ENCODE measurements at places on chromosomes 3 and 15.

DNA sequence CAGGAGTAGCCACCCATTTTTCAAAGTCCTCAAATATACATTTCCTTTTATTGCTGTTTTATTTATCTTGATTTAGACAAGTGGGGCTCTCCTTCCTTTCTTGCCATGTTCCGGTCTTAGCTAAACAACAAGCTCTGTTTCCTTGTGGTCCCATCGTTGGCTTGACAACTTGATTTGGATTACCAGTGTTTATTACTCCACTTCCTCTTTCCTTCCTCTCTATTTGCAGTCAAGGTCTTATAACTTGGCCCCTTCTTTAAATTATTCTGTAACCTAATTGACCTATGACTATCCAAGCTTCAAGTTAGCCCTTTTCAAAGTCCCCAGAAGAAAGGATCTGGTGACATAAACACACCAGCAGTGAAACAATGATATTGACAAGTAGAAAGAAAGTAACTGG is 130.6 kb upstream of the STT3B start:
- no peak for DNase-seq

DNA sequence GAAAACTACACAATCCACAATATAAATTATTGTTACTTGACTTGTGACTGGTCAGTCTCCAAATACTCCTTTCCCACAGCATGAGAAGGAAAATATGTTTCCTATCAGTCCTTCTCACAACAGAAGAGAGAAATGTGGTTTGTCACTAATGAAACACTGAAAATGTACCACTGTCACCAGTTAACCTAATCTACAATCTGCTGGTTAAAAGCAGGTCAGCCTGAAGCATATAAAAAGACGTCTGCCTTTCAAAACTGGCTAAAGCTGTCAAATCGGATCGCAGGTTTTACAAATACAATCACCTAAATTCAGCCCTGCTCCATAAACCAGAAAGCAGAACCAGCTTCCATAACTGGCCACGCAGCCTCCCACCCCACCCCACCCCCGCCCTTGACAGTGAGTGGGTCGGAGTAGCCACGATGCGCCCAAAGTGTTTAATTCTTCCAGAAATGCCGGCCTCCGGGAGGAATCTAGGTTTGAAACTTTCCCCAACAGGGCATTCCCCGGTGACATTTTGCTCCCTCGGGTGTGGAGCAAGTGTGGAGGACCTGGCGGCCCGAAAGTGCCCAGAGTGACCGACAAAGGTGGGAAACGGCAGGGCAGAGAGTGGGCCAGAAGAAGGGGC is 682 bp downstream of the ETFA start:
- peak; percentile 2 for DNase-seq

DNA sequence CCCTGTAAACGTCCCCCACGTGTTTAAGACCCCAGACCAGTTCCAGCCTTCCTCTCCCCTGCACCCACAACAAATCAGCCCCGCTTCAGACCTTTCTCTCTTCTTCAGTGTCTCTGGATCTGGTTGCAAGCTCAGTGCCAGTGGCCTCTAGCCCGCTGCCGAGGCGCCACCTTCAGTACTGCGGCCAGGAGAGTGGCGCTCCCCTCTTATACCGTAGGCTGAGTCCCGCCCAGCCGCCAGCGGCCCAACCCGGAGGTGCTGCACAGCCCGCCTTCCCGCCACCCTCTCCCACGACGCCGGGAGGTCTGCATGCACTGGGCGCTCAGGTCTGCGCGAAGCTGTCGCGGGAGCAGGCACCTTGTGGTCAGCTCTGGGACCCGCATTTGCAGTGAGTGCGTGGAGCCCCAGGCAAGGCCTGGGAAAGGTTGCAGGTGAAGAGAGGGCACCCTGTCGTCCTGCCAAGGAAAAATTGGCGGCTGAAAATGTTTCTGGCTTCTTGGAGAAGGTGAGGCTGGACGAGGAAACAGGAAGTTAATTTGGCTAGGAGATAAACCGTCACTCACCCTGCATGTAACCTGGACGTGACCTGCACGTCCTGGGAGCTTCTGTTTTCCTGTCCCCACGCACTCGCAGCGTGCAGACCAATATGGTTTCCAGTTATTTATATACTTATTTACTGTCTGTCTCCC is at the start of gene C2CD4B:
TSS of gene C2CD4B (minus strand) at position 182 of the 689 bp plus-strand sequence. CDS start 301 bp downstream, outside the sequence.
- no peak for DNase-seq

- no peak for DNase-seq
These were observed 10.7 kb downstream of the ZXDC start for GRCh38 chr3:126464997-126465396.

DNA sequence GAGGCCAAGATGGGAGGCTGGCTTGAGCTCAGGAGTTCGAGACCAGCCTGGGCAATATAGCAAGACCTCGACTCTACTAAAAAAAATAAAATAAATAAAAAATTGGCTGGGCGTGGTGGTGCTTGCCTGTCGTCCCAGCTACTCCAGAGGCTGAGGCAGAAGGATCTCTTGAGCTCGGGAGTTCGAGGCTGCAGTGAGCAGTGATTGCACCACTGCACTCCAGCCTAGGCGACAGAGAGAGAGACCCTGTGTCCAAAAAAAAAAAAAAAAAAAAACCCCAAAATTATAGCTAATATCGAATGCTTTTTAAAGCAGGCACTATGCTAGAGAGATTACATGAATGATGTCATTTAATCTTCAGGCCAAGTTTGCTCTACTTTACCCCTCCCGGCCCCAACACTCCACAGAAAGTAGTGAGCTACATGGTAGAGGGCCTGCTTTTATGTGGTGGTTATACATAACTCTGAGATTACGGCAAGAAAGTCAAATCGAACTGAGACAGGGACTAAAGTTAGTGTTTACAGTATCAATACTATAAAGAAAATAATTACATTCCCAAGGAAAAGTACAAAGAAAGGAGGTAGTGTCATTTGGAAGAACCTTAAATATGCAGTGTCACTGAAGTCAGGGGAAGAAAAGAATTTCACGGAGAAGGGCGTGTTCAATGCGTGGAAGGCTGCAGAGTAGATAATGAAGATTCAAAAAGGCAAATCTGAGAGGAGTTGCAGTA is 1.1 kb downstream of the ADPGK start:
- no peak for DNase-seq

DNA sequence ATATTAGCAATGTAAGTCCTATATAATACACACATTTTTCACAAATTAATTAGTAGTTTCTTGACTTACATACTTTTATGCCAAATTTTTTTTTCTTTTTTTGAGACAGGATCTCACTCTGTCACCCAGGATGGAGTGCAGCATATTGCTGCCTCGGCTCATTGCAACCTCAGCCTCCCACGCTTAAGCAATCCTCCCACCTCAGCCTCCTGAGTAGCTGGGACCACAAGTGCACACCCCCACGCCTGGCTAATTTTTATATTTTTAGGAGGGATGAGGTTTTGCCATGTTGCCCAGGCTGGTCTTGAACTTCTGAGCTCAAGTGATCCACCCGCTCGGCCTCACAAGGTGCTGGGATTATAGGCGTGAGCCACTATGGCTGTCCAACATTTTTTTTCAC is 54.6 kb downstream of the RNF111 start:
- no peak for DNase-seq

- no peak for DNase-seq
These were observed 39.3 kb upstream of the USP3 start for GRCh38 chr15:63465104-63465503.

DNA sequence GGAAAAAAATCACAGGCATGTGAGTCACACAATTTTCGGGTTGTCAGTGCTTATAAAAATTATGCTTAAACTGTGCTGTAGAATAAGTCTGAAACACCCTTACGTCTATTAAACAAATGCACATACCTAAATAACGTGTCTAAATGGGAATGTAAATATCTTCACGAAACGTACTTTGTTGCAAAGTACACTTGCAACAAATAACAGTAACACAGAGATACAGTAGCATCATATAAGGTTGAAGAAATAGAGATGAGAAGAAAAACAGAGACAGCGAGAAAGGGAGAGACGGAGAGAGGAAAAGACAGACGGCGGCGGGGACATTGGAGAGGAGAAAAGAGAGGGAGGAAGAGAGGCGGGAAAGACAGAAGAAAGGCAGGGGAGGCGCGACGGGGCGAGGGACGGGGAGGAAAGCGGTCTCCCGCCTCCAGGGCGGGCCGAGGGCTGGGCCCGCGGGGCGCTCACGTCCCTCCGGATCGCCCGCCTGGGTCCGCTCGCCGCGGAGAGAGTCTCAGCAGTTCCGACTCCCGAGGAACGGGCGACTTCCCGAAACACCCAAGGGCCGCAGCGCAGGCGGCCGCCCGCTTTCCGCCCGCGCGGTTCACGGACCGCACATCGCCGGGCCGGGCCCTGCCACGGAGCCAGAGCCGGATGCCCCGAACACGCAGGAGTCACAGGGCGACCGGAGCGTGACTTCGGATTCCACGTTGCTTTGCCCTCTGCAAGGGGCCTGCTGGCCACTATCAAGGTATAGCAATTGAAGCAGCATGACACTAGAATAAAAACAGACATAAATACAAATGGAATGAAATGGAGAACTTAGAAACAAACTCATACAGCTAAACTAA is 153.4 kb downstream of the LMLN start:
- DNase-seq = no peak

GRCh38 chr3:180048103-180048502 is 11.4 kb upstream of the PEX5L start:
- DNase-seq = no peak

DNA sequence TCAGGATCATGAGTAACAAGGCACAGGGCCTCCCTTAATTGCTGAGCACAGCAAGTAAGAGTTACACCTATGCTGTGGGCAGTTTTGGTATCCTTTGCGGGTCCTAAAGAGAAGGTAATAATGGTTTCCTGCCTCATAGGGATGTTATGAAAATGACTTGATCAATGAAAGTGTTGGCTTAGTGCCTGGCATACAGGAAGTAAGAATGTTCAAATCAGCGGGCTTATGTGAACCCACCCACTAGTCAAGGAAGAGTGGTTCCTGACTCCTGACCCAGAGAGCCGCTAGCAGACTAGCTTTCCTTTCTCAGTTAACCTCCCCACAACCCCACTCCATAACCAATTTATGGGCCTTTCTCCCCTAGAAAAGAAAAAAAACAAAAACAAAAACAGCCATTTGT is 5.2 kb upstream of the ADAMTS9 start:
- DNase-seq = no peak

DNA sequence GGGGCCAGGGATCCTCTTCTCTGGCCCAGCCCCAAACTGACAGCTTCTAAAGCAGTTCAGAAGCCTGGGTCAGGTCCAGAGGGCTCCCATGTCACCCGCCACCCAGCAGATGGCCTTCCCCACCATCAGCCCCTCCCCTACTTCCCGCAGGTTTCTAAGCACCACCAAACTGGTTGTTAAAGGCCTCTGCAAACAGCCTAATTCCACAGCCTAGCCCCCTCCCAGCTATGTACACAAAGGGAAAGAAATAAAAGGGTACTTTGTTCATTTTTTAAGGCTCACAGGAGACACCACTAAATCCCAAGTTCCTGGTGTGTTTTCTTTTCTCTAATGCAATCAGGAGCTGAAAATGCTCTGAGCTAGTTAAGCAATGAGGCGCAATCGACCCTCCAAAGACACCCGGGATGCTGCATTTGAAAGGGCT is 30.6 kb downstream of the PLCH1 start:
- DNase-seq = no peak

DNA sequence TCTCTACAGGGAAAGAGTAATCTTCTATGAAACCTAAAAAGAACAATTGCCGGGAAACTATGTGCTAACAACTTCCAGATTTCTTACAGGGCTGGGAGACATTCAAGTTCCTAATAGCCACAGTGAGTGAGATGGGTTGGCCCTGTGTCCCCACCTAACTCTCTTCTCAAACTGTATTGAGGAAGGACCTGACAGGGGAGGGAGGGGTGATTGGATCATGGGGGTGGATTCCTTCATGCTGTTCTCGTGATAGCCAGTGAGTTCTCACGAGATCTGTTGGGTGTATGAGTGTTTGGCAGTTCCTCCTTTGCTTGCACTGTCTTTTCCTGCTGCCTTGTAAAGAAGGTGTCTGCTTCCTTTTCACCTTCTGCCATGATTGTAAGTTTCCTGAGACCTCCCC is 958.7 kb downstream of the AGBL1 start:
- no peak for DNase-seq

- no peak for DNase-seq
These were observed 122.8 kb downstream of the EEFSEC start for GRCh38 chr3:128276146-128276435.

GRCh38 chr3:31862666-31863279 is 118.3 kb downstream of the OSBPL10 start:
- DNase-seq = no peak

GRCh38 chr3:81277853-81278252 is 483.6 kb downstream of the GBE1 start:
- no peak for DNase-seq

GRCh38 chr3:193744822-193745684 is 152.0 kb downstream of the OPA1 start:
- no peak for DNase-seq

- no peak for DNase-seq
These were observed 64.5 kb downstream of the THBS1 start for GRCh38 chr15:39645138-39645975.

DNA sequence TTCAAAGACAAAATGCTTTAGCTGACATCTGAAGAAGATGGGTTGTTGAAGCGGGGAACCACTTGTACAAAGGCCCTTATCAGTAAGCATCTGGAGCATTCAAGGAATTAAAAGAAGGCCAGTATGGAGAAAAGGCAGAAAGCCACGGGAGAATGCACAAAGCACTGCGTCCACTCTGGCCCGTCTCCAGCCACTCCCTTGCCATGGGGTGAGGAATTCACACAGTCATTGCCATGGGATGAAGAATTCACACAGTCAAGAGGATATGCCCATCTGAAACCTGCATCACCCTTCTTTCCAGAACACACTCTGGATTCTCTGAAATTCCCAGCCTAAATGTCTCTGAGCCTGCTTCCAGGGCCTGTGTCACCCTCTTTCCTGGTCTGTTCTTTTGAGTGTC is 26.7 kb upstream of the STAG1 start:
- DNase-seq = no peak

DNA sequence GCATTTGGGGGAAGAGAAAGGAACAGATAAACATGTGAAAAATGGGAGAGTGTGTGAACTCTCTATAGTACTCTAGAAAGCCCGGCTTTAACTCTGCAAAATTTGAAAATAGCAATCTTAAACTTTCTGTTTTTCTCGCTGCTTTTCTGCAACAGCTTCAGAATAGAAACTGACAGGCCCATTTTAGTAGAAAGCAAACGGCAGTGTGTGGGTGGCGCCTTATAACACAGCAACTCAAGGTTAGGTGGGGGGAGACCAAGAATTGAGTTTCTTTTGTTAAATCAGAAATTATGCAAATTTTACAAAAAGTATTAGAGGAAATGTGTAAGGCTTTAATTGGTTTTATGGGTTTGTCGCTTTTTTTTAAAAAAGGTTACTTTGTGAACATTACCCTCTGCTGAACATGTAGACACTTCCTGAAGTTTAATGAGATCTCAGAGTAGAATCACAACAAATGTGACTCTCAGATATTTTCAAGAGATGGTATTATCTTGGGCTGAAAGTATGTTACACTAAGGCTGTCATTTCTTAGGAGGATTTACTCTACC is 107.0 kb downstream of the PTPRG start:
- no peak for DNase-seq
